Activated CD4-positive, alpha-beta T cell treated with anti-CD3 and anti-CD28 coated beads for 48 hours (primary cell): ENCODE measurements at places on chromosomes 16 and 17.

GRCh38 chr16:19086322-19087199 is 19.1 kb downstream of the COQ7 start:
- peak; percentile 87 for DNase-seq

DNA sequence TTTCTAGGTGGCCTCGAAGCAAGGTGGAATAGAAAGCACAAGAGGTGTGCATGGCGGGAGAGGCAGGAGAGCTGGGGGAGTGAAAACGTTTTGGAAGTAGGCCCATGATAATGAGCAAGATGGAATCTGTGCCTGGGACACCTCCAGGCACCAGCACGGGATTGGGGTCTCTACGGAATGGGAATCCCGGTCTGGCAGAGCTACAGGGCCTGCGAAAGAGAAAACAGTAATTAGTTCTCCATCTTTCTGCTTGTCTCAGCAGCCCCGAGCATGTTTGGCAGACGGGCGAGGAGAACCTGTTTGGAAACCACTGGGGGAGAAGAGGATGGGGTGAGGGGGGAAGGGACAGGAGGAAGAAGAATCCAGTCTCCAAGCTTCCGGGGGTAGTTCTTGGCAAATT is 258.7 kb downstream of the SOX9 start:
- DNase-seq, result no peak

DNA sequence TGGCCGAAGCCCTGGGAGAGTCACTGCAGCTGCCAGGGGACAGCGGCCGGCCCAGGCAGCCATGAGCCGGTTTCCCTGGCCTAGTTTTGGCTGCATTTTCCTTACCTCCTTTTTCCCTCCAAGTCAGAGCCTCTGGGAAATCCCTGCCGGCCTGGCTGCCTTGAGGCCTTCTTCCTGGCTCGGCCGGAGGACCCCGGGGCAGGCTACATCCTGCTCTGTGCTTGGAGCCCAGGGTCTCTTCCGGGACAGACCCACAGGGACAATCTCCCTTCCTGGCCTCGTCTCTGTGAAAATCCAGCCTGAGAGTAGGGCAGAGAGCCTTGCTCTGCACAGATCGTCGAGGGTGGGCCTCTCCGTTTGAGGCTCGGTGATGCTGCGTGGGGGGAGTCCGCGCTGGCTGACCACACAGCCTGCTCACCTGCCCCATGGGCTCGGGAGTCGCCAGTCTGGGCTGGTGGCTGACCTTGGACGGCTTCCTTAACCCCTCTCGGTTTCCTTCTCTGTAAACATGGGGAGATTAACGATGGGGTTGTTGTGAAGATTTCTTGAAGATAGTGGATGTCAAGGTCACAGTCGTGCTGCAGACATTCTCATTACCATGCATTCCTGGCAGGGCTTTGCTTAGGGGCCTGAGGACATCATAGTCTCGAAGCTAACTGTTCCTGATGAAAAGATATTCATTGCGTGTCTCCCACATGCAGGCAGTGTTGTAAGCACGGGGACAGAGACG is 34.8 kb upstream of the CIBAR2 start:
- no peak for DNase-seq

DNA sequence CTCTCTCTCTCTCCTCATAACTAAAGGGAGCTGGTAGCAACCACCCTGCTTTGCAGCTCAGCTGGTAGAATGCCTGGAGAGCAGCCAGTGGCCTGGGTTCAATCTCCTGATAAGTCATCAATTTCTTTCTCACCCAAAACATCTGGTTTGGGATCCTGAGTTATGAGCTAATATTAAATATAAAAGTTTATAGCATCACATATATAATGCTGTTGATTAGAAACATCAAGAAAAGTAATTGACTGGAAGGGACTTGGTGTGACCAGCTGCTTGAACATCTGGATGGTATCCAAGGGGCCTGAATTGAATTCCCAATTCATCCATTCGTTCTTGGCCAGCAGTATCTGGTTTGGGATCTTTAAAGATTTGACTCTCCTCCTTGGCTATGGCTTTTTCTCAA is 12.2 kb upstream of the ELAC2 start:
- DNase-seq, result no peak

DNA sequence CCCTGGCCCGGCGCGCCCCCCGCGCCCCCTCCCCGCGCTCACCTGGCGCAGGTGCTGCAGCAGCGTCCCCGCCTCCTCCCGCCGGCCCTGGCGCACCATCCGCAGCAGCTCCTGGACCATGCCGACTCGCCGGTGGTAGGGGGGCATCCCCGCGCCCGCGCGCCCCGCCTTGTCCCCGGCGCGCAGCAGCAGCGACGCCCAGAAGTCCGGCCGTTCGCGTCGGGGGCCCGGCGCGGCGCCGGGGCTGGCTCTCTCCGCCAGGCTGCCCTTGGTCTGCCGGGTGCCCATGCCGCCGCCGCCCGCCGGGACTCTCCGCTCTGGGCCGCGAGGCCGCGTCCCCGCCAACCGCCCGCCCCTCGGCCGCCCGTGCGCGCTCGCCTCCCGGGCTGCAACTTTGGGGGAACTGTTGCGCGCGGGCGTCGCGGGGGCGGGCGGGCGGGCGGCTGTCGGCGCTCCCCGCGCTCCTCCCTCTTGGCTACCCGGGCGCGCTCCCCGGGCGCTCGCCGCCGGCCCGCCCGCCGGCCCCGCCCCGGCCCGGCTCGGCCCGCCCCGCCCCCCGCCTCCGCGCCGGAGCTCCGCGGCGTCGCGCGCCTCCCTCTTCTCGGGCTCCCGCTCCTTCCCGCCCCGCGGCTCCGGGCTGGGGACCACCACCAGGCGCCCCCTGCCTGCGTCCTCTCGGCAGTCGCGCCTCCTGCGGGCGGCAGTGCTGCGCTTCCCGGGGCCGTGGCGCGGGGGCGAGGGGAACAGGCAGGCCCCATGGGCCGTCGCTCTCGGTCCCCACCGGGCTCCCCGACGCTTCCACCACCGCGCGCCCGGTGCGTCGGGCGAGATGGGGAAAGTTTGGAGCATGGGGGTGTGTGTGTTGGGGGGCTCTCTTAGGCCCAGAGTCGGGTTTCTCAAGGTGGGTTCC is at the start of gene LRRC75A:
Gene LRRC75A (minus strand): TSS at position 491 of the 910 bp plus-strand sequence. CDS start 203 bp downstream, at position 288.
- DNase-seq, result peak; percentile 46

DNA sequence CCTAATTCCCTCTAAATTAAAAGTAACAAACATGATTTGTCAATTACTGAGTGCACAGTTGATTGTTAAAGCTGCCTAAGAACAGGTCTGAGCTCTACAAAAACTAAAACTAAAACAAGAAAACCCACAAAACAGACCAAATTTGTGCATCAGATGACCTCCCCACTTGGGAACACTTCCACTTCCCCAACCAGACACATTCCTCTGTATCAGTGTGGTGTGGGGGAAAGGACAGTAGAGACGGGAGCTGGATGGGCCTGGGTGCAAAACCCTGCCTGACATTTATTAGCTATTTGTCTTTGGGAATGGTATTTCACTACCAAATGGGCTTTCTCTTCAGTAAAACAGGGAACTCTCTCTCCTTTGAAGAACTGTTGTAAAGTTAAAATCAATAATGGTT is 29.8 kb downstream of the STAT3 start:
- no peak for DNase-seq

GRCh38 chr17:78368854-78369495 is 9.1 kb upstream of the SOCS3 start:
- no peak for DNase-seq

GRCh38 chr17:14197586-14197985 is 39.1 kb downstream of the CDRT15 start:
- DNase-seq, result peak; percentile 80

DNA sequence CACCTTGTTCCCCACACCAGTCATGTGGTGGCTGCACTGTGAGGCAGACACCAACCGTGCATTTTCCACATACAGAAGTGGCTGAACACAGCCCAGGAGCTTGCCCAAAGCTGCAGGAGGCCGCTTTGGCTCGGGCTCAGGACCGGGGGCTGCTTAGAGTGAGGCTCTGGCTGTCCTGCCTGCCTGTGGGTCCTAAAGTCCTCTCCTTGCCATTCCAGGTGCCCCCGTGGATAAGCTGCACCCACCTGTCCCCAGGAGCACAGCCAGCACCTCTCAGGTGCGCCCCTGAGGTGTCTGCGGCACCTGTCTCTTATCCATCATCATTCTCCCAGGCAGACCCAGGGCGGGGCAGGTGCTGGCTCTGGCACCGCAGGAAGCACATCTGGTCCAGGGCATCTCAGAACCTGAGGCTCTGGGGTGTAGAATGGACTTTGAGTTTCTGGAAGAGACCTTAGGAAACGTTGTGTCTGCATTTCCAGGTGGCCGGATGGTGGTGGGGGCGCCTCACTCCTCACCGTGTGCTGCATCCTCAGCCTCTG is 180.5 kb upstream of the ZNF469 start:
- no peak for DNase-seq

GRCh38 chr16:85443531-85443930 is 169.6 kb upstream of the GSE1 start:
- DNase-seq, result no peak

- DNase-seq, result no peak
Measured at GRCh38 chr16:85398050-85398451, 215.1 kb upstream of the GSE1 start.

DNA sequence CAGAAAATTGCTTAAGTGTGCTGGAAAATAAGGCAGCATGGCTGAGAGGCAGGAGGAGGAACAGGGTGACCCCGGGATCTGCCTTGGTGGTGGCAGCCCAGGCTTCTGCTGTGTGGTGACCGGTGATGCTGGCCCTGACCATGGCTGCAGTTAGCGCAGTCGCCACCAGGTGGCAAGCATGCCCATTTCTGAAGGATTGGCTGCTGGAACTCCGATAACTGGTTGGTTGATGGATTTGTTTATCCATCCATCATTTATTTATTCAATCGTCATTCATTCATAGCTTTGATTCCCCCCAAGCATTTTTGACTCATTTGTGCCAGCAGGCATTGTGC is 29.1 kb upstream of the ITGA3 start:
- DNase-seq, result peak; percentile 87

DNA sequence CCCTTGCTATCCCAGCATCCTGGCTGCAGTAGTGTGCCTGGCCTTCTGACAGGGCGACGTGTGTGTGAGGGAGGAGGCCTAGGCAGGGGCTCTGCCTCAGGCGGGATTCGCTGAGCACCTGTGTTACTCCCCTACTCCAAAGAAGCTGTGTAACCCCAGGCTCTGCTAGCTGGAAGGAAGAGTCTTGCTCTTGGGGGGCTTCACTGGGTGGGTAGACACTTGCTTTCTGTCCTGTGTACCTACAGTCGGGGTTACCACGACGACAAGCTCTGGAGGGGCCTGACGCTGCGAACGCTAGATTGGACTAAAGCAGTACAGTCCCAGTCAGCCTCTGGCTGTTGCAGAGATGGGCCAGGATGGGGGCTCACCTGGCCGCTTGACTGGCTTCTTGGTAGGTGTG is 9.5 kb downstream of the EXOC7 start:
- no peak for DNase-seq

DNA sequence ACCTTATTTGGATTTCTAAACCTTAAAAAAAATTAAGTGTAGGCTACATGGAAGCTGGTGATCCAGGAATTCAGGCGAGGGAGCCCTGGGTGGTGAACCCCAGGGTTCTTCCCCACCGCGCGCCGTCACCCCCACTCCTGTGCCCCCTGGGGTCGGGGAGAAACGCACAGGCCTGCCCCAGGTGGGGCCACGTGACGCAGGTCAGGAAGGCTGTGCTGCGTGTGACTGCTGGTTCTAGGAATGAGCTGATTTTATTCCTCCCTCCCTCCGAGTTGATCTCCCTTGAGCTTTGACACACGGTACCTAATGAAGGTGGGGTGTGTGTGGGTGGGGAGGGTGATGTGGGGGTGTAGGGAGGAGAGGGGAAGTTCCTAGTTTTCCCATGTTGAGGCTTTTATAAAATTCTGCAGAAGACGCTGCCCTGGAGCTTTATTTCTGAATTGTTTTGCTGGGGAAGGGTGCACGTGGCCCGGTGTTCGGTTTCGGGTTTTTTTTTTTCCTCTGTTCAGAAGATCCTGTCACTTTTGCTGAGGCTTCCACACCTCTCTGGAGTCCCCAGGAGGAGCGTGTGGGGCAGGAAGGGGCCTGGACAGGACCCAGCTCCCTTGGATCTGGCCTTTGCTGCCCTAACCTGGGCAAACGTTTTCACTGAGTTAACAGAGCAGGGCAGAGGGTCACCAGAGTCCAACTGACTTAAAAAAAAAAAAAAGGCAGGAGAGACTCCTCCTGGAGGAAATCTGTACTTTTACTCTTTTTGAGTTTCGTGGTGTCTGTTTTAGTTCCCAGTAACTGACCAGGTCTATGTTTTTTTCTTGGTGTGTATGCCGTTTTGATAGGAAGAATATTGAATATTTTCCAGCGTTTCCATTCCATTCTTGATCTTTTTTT is 55.8 kb upstream of the GSE1 start:
- DNase-seq, result peak; percentile 60

DNA sequence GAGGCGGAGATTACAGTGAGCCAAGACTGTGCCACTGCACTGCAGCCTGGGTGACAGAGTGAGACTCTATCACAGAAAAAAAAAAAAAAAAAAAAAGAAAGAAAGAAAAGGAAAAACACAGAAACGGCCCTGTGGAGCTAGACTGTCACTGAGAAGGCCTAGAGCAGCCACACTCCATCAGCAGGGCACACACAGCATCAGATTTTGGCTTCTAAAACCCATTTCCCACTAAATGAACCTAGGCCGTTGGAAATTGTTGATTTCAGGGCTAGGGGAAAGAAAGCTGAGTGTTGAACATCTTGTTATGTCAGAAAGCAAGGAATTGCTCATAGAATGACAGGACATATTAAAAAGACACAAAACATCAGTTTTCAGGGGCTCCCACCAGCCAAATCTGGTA is 48.9 kb downstream of the ZCCHC14 start:
- no peak for DNase-seq

DNA sequence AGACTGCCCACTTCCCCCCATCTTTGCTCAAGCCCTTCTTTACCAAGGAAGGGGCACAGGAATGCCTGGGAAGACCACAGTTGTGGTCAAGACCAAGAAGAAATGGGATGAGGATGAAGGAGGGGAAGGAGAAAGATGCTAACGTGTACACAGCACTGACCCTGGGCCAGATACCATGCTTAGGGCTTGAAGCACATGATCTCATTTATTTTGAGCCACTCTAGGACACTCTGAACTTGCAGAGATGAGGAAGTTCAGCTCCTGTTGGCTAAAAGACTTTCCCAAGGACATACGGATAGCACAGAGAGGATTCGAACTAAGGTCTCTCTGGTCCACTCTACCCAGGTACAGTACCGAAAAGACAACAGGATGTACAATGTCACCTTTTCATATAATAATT is 42.6 kb downstream of the PIK3R5 start:
- no peak for DNase-seq

- no peak for DNase-seq
Measured at GRCh38 chr17:51491416-51491815, 231.1 kb downstream of the UTP18 start.

- no peak for DNase-seq
Measured at GRCh38 chr17:28613931-28614381, at the start of gene RSKR. RSKR (minus strand) TSS chr17:28614185; CDS start chr17:28614161, 24 bp downstream.

DNA sequence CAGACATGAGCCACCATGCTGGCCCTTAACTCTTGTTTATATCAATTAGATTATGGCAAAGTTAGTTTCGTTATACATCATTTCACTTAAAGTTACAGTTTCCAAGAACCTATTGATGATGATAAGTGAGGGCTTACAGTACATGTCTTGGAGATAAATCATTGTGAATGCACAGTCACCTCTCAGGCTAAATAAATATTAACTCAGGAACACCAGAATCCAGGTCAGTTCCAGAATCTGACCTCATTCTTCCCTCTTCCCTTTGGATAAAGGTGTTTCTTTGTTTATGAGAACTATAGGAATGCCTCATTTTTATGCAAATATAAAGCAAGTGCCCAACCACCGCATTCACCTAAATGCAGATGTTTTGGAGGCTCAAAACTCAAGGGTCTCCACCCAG is 48.4 kb upstream of the CRYM start:
- DNase-seq, result no peak
